H7 (cell line): ENCODE measurements at places on chromosomes 3 and 15.
A peak's percentile ranks its signal among the peaks of the same experiment; 100 is the strongest.

DNA sequence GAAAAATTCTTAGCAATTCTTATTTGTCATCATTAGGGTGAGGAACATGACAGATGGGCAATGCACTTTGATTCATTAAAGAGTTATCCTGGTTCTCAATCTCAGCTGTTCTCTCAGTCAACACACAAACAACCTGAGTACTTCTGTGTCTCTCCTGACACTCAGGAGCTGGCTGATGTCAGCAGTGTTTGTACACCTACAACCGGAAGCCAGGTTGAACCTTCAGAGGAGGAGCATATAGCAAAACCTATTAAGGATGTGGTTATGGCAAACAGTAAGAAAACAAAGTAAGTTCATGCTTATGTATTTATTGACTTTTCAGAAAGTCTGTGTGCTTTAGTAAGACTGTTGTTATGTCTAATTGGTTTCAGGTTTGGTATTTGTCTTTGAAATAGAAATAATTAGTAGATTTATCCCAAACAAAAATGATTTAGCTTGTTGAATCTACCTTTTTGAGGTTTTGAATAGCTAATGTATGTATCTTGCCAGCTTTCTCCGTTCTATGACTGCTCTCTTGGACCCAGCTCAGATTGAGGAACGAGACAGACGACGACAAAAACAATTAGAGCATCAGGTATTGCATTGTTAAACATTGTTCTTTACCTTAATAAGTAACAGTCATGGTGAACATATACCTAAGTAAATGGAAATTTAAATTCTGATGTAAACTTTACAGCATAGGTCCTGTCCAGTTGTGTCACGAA, 36.6 kb downstream of the CCDC66 start:
- DNase-seq, result no peak

GRCh38 chr3:124786511-124787241, 56.4 kb downstream of the UMPS start:
- no peak for DNase-seq

- DNase-seq, result no peak
Observed at GRCh38 chr3:141086188-141086587, 35.0 kb downstream of the SPSB4 start.

GRCh38 chr3:129313665-129314385, 35.2 kb downstream of the HMCES start:
- peak; percentile 33 for DNase-seq

GRCh38 chr3:29720665-29721064, 439.8 kb downstream of the RBMS3 start:
- no peak for DNase-seq

DNA sequence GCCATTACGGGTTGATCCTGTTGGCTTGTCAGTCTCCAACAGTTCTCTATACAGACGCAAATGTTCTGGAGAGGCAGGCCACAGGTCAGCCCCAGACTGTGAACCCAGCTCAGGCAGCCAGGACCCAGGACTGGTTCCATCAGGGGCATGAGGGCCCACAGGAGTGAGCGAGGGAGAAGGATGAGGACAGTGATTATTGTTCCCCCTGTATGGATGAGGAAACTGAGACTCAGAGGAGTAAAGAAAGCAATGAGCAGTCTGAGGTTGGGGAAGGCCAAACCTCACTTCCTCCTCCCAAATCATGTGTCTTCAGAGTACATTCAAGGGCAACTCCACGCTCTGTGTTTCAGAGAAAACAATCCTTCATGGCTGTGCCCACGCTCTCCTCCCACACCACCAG, 121.9 kb downstream of the RPLP1 start:
- DNase-seq, result no peak

DNA sequence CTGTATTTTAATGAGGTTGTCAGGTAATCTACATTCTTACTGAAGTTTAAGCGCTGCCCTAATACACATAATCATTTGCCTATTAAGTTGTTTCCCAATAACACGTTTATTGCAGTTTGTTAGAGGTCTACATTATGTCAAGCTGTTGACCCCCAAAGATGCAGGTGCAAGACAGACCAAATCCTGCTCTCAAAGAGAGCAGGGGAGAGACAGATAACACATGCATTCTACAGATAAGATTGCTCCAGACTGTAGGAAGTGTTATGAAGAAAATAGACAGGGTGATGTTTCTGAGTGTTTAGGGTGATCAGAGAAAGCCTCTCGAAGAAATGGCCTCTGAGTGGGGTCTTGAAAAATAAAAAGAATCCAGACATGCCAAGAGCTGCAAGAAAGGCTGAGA, 24.8 kb upstream of the OXTR start:
- DNase-seq, result no peak

- no peak for DNase-seq
Observed at GRCh38 chr15:82228750-82229149, 33.8 kb downstream of the EFL1 start.

DNA sequence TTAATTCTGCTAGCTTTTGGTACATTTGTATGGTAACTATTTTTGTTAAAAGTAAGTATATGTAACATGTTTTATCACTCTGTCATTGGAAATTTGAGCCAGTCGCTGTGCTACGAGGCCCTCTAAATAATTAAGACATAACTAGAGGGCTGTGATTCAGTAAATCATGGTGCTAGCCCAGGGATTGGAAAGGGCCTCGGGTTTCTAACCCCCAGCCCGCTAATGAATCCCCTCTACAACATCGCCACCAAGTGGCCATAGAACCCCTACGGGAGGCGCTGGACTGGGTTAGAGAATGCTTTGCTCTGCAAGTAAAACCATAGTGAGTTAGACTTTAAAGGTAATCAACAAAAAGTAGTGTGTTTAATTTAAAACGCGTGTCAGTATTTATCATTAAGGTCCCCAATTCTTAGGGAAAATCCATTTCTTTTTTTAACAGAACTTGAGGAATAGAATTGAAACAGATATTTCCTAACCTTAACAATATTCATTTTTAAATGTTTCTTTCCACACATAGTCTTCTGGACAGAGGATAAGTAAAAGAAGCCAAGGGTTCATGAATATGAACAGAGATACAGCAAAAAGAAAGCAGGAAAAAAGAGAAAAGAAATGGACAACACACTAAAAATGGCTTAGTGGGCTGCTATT, 744.7 kb downstream of the EPHA3 start:
- peak; percentile 47 for DNase-seq
